ENCODE measurements at places on chromosomes 1 and 21.
A peak's percentile ranks its signal among the peaks of the same experiment; 100 is the strongest.

- DNase-seq: no peak
These were observed 162.2 kb upstream of the KCNK2 start for GRCh38 chr1:214920337-214920736.

- no peak for DNase-seq
These were observed 387.4 kb upstream of the PKN2 start for GRCh38 chr1:88296642-88297041.

DNA sequence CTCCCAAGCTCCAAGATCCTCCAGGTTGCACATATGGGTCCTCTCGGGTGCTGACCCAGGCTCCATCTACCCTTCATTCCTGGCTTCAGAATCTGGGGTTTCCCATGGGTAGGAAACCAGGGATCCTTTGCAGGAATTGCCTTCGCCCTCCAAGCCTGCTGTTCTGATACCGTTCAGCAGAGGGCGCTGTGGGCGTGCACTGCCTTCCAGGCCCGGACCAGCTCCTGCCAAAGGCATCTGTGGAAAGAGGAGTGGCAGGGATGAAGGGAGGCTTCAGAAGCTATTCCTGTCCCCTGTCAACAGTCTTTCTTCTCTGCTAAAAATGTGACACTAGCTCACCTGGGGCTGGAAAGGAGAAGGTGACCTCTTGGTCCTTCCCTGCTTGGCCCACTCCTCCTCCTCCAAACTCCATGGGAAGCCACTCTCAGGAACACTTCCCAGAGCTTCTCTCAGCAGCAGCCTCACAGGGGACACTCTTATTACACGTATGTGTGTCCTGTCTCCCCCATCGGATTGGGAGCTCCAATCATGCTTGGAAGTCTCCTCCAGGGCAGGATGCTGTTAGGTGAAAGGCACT is 71.2 kb downstream of the VWA5B1 start:
- peak; percentile 7 for DNase-seq

DNA sequence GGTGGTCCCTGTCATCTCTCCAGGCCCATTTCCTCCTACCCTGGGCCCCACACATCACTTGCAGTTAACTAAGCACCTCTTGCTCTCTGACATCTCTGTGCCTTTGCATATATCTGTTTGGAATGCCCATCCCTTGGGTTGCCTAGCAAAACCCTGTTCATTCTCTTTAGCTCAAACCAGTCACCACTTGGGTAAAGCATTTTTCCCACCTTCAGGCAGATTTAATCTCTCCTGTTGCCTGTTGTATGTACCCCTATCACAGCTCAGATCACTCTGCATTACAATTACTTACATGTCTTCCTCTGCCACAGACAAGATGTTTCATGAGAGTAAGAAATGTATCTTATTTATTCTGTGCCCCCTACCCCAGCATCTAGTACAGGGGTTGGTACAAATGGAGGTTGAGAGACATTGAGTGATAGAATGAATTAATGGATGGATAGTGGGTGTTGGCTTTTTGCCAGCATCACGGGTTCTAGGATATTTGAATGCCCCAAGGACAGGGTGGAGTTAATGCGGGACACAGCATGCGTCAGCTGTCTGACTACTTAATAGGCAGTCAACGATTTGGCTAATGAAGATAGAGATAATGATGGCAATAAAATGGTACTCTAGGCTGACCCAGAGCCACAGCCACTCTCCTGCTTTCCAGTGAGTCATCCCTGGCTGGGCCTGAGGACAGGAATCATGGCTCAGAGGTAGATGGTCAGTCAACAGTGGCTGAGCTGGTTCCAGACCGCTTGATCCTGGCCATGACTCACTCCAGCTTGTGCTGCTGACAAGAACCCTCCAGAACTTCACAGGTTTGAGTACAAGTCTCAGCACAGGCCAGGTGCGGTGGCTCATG is 6.5 kb downstream of the NR0B2 start:
- no peak for DNase-seq

DNA sequence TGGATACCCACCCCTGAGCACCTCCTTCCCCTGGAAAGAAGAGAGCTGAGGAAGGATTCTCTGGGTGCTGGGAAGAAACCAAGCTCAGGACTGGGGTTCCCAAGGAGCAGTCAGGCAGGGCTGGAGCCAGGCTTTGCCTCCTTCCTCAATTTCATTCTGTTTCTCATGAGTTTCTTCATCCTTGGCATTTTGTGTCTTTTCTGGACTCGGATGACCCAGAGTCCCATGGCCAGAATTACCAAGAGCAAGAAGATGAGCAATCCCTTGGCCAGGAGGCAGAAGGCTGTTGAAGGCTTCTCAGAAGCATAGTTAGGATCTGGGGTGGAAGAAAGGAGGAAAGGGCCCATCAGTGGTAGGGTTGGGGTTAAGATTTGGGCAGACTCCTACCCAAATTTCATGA is 2.5 kb downstream of the SLAMF9 start:
- DNase-seq: no peak

DNA sequence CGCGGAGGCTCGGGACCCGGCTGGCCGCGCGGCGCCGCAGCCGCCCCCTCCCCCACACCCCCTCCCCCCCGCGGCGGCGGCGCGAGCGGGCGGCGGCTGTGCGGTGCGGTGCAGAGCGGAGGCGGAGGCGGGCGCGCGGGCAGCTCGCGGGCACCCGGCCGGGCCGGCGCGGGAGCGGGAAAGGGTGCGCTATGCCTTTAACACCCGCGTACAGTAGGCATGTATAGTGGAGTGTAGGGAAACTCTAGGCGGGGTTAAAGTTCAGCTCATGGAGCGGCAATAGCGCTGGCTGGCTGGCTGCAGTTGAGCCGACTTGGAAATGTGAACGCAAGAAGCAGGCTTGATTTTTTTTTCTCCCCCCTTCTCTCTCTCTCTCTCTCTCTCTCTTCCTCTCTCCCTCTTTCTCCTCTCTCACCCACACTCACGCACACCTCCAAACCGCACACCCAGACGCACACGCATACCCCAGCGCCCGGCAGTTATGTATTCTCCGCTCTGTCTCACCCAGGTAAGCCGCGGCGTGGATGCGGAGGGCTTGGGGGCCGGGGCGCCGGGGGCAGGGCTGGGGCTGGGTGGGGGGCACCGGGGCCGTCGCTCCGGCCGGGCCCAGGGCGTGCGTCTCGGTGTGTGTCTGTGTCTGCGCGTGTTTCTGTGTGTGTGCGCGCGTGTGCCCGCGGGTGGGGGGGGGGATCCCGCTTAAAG is at the start of gene NFIA:
Gene NFIA, plus strand, starts transcription at position 251 of the 702 bp plus-strand sequence.
- DNase-seq: no peak

- no peak for DNase-seq
These were observed 16.3 kb upstream of the PIGC start for GRCh38 chr1:172460177-172460576.

GRCh38 chr1:73040811-73041210 is 758.5 kb upstream of the NEGR1 start:
- DNase-seq: no peak

GRCh38 chr1:153919876-153920852 is 2.6 kb downstream of the GATAD2B start:
- DNase-seq: no peak

Measured in LNCaP clone FGC (cell line).